EL (cell line): ENCODE measurements at places on chromosomes 2 and 18.

DNA sequence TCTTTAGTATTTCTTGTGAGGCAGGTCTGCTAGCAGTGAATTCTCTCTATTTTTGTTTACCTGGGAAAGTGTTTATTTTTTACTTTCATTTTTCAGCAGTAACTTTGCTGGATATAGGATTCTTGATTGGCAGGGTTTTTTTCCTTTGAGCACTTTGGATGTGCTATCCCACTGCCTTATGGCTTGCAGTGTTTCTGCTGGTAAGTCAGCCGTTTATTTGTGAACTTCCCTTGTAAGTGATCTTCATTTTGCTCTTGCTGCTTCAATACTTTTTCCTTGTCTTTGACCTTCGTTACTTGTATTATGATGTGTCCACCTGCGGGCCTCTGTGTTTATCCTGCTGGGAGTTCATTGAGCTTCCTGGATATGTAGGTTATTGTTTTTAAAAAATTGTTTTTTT is 54.7 kb downstream of the SLC66A2 start:
- DNase-seq: no peak

DNA sequence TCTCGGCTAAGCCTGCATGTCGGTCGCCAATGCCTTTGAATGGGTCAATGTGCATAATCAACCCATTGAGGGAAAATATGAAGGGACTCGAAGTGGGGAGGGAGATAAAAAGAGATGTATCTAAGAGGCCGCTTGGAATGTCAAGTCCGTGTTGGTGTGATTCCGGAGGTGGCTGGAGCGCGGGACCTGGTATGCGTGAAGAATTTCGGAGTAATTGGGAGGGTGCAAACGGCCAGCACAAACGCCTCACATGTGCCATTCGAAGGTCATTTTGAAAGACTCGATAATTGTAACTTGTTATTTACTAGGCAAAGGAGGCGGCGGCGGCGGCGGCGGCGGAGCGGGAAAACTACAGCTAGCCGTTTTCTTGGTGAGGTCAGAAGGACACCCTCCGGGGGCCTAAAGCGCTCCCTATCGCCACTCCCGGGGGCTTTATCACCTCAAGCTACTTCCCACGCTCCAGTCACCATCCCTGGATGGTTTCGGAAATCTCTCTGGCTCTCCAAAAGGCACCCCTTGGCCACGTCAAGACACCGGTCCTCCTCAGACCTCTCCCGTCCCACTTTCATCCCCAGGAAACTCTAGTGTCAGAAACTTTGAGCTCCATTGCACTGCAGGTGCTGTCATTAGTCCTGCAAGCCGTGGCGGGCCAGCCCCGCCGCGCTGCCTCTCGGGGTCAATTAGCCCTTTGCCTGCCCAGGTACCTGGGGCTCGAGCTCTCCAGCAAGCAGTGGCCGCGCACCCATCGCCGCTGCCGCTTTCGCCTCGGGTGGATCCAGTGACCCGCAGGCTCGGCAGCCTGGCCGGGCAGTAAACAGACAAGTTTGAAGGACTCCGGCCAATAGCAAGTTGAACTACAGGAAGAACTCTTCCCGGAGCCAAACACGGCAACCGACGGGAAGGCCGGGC is 1.5 kb downstream of the ERBB4 start:
- peak; percentile 37 for DNase-seq

DNA sequence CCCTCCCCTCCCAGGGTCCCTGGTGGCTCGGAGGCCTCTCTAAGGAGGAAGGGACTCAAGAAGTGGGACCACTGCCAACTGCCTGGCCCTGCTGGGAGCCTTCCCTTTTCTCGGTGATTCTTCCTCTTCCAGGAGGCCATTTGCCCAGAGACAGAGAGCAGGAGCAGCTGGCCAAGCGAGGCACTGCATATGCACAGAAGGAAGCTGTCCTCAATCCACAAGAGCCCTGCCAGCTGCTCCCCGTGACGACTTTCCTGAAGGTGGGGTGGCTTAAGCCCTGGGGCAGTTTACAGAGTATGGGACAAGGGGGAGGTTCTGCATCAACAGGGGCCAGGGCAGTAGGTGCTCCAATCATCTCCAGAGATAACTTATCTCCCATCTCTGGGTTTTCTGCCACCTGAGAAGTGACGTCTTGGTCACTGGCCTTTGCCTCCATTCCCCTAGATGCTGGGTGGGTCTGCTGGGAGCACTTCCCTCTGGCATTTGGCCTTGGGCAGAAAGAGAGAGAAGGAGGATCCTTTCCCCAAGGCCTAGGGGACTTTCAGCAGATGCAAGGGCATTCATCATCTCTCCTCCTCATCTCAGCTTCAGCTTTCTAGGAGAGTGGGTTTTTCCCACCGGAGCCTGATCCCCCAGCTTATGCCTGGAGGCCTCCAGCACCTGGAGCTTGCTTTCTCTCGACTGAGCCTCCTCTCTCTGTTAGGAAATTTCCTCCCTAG is 28.5 kb downstream of the CIB4 start:
- DNase-seq: no peak

GRCh38 chr18:78138983-78139496 is 840.6 kb upstream of the SALL3 start:
- DNase-seq: no peak

GRCh38 chr2:66852953-66853352 is 418.0 kb downstream of the MEIS1 start:
- no peak for DNase-seq
